ENCODE measurements at places on chromosomes 4 and X. TPM values are rescaled to one million over a fixed set of nuclear protein-coding genes. Genes with fewer than 3 reads are reported as not detected.

TSPYL2 gene
- 20.0 TPM for total RNA-seq

RHOXF2B gene
- not detected for total RNA-seq

ATXN3L gene
- total RNA-seq: not detected

GAR1 gene
- 7.7 TPM for total RNA-seq

- no peak for DNase-seq
Measured at GRCh38 chrX:97400492-97400891, 516.8 kb downstream of the RPA4 start.

DNA sequence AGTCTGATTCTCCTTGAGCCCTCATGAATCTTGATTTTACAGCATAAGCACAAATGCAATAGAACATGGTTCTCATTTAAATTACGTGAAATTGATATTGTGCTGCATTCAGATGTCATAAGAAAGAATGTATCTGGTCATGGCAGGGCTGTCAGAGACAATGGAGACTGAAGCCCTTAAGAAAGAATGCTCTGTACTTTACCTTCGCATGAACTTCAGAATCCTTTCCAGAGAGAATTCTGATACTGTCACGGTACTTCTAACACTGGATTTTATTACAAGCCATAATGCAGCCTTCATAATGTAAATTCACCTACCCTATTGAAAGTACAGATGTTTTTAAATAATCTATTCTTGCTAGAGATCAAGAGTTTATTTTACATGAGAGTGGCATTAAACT lies 677.9 kb upstream of the ADGRL3 start:
- no peak for DNase-seq

DNA sequence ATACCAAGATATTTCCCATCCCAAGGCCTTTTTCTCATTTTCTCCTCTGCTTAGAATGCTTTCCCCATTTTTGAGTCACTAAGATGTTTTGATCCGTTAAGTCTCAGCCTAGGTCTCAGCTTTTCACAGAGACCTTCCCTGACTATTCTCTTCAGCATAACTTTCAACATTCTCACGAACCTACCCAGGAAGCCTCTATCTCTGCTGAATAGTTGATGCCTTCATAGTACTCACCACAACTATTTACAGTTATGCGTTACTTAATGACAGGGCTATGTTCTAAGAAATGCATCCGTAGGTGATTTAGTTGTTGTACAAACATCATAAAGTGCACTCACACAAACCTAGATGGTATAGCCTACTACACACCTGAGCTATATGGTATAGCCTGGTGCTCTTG lies 64.5 kb downstream of the ARL9 start:
- DNase-seq: no peak

- no peak for DNase-seq
Measured at GRCh38 chr4:134365852-134366251, 164.3 kb upstream of the PABPC4L start.

DNA sequence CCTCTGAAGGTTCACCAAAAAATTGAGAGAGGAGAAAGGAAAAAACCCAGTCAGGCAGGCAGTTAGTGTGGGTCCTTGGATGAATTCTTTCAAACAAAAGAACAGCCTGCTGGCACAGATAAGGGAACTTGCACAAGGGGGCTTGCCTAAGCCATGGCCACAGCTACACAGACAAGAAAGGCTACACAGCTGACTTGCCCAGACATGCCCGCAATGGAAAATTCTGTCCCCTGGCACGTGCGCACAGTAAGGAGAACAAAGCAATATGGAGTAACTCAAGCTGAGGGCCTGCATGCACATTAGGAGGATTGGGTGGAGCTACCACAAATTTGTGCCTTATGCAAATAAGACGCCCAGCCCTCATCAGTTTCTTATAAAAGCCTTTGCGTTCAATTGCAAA lies 512.5 kb upstream of the HTR2C start:
- no peak for DNase-seq

GRCh38 chr4:176340871-176341685 lies 21.3 kb downstream of the SPCS3 start:
- no peak for DNase-seq

- DNase-seq: no peak
Measured at GRCh38 chrX:109533631-109534030, 3.0 kb upstream of the NXT2 start.

DNA sequence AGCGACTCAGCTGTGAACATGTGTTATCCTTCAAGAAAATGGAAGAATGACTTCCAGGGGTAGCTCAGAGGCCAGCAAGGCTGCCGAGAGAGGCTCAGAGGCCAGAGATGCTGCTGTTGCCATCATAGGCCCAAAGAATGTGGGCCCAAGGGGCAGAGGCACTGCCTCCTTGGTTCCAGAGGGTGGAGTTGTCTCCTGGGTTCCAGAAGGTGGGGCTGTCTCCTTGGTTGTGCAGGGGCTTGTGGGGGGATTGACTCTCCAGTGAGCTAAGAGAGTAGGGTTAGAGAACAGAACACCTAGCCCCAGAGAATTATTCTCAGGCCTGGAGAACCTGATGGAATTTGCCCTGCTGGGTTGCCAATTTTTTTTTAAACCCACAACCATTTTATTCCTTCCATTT lies 62.6 kb downstream of the DGKK start:
- no peak for DNase-seq

DNA sequence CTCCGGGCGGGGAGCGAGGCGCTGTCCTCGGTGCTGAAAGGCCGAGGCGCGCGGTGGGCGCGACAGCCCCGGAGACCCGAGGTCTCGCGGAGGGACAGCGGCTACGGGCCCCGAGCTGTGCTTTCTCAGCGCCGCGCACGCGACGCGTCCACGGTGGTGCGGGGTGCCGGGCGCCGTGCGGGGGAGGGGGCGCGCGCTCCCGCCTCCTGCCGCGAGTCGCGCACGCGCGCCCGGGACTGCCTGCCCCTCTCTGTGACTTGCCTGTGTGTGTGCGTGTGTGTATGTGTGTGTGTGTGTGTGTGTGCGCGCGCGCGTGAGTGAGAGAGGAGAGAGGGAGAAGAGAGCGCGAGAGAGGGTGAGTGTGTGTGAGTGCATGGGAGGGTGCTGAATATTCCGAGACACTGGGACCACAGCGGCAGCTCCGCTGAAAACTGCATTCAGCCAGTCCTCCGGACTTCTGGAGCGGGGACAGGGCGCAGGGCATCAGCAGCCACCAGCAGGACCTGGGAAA lies at the start of gene GRIA2:
TSS of gene GRIA2 (plus strand) at position 358 of the 511 bp plus-strand sequence. CDS start 315 bp downstream, outside the sequence.
- DNase-seq: peak; percentile 58

DNA sequence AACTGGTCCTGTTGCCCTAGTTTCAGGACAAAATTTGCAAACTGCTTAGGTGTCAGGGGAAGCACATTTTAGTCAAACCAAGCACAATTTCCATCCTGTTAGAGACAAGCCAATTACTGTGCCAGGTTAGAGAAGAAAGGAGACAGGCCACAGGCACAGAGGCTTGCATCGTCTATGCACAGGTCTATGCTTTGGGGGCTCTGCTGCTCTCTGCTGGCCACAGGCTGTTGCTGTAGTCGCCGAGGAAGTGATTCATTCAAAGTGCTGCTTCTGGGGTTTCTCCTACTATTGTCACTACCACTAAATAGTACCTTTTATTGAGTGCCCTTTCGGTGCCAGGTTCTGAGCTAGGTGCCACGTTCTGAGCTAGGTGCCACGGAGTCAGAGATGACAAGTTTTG lies 45.5 kb downstream of the VGLL1 start:
- peak; percentile 74 for DNase-seq

Data from psoas muscle (tissue), 8 donors.